ENCODE measurements at places on chromosomes 7 and 10.

DNA sequence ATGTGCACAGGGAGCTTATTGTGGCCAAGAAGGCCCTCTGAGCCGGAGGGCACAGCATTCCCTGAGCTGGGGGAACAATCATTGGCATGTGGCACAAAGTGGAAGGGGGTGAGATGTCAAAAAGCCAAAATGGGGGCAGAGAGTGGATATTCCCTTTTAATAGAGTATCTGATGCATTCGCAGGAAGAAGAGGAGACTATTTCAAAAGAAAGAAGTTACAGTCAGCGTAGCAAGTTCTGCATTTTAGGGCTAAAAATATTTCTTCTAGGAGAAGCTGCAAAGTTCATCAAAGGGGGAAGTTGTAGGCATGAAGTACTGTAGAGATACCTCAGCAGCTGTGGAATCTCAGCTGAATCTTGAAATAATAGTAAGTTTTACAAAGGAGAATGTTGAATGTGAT is 136.0 kb upstream of the WDR11 start:
- no peak for DNase-seq

DNA sequence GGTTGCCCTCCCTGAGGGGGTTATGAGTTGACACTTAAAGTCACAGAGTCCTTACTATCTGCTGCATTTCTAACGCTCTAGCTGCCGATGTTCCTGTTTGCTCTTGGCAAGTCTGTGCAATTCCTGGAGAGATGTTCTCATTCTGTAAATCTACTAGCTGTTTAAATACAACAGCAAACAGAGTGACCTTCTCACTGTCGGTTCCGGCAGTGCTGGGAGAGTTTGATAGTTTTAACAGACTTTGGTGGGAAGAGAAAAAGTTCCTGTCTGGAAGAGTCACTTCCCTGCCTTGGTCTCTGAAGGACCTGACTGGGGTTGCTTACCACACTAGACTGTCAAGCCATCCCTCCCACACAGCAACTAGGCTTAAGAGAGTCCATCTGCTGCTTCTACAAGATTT is 63.3 kb upstream of the ELMO1 start:
- no peak for DNase-seq

DNA sequence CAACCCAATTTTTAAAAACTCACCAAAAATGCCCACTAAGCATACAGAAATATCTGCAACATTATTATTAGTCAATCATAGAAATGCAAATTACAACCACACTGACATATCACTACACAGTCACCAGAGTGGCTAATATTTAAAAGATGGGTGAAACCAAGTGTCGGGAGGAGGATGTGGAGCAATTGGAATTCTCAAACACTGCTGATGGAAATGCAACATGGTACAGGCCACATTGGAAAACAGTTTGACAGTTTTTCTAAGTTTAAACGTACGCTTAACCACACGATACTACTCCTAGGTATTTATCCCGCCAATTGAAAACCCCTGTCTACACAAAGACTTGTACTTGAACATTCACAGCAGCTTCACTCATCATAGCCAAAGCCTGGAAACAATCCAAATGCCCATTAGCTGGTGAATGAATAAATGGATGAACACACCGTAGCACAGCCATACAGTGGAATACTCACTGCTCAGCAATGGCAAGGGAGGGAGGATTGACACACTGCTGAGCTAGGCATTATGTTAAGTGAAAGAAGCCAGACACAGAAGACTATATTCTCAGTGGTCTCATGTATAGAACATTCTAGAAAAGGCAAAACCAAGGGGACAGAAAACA is 16.3 kb downstream of the GCK start:
- DNase-seq: no peak

DNA sequence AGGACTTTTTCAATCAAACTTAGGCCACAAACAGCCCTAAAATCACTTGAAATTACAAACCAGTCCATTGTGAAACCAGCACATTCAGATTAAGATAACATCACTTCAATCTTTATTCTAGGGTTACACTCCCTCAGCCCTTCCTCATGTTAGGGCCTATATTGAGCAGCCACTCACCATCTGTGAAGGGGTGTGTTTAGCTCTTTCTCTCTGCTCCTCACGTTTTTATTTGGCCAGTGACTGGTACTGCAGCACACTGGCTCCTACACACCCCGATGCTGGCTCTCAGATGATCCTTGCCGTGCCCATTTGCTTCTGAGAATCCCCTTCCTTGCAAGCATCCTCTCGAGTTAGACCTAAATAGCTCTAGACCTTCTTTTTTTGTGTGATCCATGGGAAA is 604.5 kb downstream of the INHBA start:
- DNase-seq: no peak

- no peak for DNase-seq
Measured at GRCh38 chr10:121753726-121754476, 155.7 kb upstream of the FGFR2 start.

- no peak for DNase-seq
Measured at GRCh38 chr10:131702531-131703356, 198.1 kb upstream of the PPP2R2D start.

DNA sequence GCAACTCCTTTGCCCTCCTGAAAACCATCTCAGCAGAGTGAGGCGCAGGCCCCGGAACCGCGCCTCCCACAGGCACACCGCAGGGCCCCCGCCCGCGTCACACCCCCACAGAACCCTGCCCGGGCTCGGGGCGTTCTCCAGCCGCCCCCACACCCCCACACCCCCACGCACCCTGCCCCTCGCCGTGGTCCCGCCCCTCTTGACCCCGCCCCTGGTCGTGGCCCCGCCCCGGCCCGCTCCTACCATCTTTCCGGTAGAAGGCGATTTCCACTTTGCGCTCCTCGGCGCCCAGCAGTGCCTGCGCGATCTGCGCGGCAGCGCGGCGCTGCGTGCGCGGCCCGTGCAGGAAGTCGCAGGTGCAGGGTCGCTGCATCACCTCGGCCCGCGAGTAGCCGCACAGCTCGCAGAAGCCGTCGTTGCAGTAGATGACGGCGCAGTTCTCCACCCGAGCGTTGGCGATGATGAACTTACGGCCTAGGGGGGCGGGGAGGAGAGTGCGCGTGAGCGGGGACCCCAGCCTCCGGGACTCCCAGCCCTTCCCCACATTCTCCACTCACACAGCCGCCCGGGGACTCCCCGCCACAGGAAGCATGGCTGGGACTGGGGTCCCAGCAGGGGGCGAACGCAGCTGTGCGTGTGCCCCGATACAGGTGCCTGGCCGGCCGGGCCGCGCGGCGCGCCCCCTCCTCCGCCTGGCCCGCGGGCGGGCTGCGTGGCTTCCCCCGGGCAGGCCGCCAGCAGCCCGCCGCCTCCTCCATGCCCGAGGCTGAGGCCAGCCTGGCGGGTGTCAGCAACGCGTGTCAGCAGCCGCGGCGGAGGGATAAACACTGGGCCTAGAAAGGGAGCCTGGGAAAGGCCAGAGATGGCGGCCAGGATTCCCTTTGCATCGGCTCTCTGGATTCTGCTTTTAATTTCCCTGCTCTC is 3.4 kb downstream of the KCNH2 start:
- peak; percentile 21 for DNase-seq

- DNase-seq: no peak
Measured at GRCh38 chr10:112723876-112724275, 226.2 kb upstream of the TCF7L2 start.

DNA sequence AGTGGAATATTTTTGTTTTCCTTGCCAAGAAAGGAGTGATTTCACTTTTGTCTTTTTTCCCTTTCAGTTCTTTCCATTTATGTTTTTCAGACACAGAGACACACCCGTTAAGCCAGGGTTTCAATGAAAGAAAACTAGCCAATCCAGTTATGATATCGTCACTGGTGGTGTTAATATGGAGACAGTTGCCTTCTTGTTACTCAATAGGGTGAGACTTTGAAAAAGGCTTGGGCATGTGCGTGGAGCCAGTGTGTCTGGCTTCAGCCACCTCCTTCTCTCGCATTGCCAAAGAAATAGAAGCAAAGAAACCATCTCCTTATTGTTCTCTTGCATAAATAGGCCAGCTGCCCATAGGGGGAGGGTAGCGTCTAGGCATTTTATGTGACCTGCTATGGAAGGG is 84.1 kb upstream of the DLX6 start:
- no peak for DNase-seq

DNA sequence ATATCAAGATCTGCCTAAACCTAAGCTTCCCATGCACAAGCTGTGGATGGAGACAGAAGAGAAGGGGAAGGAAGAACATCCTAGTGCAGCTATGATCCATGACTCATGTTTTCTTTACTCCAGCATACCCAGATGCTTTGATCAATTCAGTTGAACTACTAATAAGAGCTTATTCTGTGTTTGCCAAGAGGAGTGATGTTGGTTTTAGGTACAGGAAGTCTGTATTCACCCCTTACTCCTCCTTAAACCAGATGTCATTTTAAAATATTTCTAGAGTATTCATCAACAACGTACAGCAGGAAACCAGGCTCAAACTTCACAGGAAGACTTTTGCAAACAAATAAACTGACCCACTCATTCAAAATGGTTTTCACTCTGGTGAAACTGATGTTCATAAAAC is 29.2 kb downstream of the PANK1 start:
- no peak for DNase-seq

DNA sequence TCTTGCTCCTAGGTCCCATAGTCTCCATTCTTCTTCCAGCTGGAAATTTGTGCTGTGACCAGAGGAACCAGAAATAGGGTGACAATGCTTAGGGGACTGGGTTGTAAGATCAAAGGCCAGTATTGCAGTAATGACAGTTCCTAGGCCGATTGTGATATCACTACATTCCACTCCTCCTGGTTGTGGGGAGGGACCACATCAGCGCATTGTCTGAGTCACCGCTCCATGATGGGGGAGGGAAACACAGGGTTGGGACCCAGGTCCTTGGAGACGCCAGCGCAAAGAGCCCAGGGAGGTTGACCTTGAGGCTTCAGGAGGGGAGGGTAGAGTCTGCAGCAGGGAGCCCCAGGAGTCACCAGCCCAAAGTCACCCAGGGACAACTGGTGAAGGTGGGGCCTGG is 20.8 kb upstream of the GGCT start:
- no peak for DNase-seq

DNA sequence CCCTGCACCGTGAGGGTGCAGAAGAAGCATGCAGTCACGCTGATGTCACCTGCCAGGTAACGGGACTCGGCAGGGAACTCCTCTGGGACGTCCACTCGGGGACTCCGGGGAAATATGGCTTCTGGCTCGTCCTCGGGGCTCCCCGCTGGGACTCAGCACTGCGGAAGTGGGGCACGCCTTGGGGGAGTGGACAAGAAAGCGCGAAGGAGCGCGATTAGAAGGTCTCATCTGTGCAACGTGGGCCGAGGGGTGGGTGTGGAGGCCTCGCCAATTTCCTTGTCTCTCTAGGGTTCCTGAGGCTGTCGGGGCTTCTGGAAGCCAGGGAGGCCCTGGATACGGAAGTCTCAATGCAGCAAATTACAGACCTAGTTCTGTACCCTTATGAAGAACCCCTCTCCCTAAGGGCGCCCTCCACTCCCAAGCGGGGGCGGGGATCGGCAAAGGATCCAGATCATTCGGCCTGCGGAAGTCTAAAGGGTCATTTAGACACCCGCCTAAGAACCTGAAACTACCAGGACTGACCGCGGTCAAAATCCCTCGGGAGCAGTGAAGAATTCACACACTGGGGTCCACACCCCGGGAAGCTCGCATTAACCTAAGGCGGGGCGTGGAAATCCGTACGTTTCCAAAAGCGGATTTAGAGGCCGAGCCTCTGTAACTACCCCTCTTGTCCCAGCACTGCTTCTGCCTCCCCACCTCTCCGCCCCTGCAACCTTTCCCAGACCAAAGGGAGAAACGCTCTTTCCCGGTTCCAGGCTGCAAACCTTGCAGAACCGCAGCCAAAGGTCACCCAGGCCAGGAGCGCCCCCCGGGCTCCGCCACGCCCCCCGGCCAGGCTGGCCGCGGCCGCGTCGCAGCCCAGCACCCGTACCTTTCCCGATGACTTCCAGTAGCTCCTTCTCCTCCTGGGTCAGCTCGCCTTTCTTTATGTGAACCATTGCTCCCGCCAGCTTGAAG is 640 bp downstream of the ANKMY2 start:
- peak; percentile 58 for DNase-seq

GRCh38 chr10:74039561-74040145 is 41.7 kb downstream of the VCL start:
- peak; percentile 73 for DNase-seq

DNA sequence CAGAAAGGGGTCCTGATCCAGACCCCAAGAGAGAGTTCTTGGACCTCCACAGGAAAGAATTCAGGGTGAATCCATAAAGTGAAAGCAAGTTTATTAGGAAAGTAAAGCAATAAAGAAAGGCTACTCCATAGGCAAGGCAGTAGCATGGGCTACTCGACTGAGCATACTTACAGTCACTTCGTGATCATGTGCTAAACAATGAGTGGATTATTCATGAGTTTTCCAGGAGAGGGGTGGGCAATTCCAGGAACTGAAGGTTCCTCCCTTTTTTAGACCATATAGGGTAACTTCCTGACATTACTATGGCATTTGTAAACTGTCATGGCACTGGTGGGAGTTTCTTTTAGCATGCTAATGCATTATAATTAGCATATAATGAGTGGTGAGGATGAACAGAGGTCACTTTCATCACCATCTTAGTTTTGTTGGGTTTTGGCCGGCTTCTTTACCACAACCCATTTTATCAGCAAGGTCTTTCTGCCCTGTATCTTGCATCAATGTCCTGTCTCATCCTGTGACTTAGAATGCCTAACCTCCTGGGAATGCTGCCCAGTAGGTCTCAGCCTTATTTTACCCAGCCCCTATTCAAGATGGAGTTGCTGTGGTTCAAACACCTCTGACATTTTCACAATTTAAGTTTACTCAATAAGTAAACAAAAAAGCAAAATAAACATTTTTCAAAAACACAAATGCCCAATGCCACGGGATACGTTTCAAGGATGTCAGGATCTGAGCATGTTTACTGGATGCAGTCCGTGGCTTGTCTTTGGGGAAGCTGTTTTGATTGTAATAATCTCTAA is 37.0 kb downstream of the ALOX5 start:
- DNase-seq: no peak

DNA sequence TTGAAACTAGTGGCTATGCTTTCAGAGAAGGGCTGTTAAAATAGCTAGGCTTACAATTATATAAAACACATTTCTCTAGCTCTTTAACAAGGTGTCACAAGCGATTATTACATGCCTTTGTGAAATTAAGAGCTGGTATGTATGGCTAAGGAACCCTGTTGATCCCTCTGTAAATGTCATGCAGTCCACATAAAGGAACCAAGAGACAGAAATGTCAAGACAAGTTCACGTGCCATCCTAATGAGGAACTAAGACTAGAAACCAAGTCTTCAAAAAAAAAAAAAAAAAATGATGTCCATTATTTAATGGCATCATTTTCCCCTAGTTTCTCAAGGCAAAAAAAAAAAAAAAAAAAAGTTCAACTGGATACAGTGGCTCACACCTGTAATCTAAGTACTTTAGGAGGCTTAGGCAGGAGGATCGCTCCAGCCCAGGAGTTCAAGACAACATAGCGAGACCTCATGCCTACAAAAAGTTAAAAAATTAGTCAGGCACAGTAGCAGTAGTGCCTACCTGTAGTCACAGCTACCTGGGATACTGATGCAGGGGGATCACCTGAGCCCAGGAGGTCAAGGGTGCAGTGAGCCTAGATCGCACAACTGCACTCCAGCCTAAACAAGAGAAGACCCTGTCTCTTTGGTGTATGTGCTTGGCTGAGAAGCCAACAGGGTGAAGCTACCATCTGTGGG is 63.4 kb downstream of the SRPK2 start:
- DNase-seq: no peak

GRCh38 chr7:2168615-2169311 is 64.0 kb downstream of the MAD1L1 start:
- DNase-seq: peak; percentile 17

GRCh38 chr10:82190432-82191260 is 315.7 kb downstream of the NRG3 start:
- no peak for DNase-seq

- no peak for DNase-seq
Measured at GRCh38 chr7:39238234-39238869, 260.6 kb downstream of the POU6F2 start.

GRCh38 chr7:4269086-4269485 is 413.0 kb upstream of the FOXK1 start:
- no peak for DNase-seq

Data from thyroid gland (tissue), 4 donors.